Chondrocyte (in vitro differentiated cells): ENCODE measurements at places on chromosomes 1 and 21. TPM values are rescaled to one million over a fixed set of nuclear protein-coding genes. Genes with fewer than 3 reads are reported as not detected.

DNA sequence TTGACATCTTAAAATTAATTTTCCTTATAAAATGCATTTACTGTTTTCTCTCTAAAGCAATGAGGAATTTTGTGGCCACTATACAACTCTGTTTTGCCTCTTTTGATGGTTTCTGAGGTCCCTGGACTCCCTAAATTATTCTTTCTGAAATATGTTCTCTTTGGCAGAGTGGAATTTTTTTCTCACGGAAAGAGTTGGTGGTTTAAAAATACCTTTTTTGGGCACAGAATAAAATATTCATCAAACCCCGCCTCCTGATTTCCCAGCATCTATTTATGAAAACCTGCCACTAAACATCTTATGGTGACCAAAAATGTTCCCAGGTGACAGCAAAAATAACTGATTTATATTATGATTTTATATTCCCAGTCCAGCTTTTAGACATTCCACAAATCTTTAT is 165.3 kb upstream of the SYT6 start:
- no peaks in the 10 kb centered on the region for H3K27me3 ChIP-seq
- H3K36me3 ChIP-seq, result no peaks in the 10 kb centered on the region
- H3K4me3 ChIP-seq, result peak overlapping the region; percentile 42

DNA sequence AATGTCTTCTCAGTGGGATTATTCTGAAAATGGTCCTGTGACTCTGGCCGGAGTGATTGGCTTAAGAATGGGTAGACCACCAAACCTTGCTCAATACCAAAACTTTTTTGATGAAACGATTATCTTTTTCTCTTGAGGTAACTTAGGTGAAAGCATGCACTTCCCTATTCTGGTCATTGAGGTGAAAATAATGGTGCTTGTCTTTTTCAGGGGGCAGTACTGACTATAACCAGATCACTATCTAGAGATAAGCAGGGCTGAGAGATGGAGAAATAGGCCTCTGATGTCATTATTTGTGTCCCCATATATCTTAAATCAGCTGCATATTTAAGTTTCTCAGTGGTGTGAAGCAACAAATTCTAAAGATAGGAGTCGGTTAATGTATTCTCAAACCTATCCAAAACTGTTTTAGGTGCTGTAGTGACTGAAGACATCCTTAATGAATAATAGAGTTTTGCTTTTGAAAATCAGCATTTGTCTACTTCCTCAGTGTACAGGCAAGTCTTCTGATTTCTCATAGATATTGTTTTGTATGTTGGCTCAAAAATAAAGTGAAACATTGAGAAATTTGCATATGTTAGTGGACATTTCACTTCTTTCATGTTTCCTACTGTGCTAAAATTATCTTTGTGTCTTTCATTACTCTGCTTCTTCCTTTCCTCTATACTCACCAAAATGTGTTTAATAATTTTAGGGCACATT is 735.3 kb upstream of the ADGRL4 start:
- no peak overlapping the region for H3K4me3 ChIP-seq
- no peaks in the 10 kb centered on the region for H3K4me1 ChIP-seq
- H3K36me3 ChIP-seq, result peaks cover 3% of the 10 kb centered on the region
- H3K27me3 ChIP-seq, result no peaks in the 10 kb centered on the region
- no peak overlapping the region for H3K27ac ChIP-seq

- no peak overlapping the region for H3K4me3 ChIP-seq
- DNase-seq, result no peak
- H3K4me1 ChIP-seq, result peaks cover 6% of the 10 kb centered on the region
- no peaks in the 10 kb centered on the region for H3K36me3 ChIP-seq
- no peak overlapping the region for H3K27ac ChIP-seq
- H3K27me3 ChIP-seq, result peaks cover 9% of the 10 kb centered on the region
Observed at GRCh38 chr1:227449051-227449450, 114.3 kb upstream of the ZNF678 start.

DNA sequence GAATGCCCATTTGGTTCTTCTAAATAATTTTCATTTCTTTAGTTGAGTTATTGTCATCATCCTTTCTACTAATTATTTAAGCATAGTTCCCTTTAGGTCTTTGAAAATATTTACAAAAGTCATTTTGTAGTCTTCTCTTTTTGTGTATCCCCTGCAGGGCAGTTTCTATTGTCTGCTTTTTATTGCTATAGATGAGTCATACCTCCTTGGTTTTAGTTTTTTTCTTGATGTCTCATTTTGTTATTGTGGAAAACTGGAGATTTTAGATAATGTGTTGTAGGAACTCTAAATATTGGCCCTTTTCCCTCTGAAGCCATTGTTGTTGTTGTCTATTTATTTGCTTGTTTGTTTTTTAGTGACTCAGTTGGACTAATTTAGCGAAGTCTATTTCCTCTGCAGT is 387.9 kb downstream of the NUF2 start:
- H3K4me1 ChIP-seq, result no peaks in the 10 kb centered on the region
- no peak overlapping the region for H3K27ac ChIP-seq
- peaks cover 1% of the 10 kb centered on the region for H3K27me3 ChIP-seq
- H3K36me3 ChIP-seq, result no peaks in the 10 kb centered on the region
- H3K4me3 ChIP-seq, result no peak overlapping the region

CHI3L2 gene
- total RNA-seq, result not detected in 3 replicates

FCRL2 gene
- not detected in 3 replicates for total RNA-seq

HSD11B1 gene
- not detected in 3 replicates for total RNA-seq
